ENCODE measurements at places on chromosomes 1 and 21.

DNA sequence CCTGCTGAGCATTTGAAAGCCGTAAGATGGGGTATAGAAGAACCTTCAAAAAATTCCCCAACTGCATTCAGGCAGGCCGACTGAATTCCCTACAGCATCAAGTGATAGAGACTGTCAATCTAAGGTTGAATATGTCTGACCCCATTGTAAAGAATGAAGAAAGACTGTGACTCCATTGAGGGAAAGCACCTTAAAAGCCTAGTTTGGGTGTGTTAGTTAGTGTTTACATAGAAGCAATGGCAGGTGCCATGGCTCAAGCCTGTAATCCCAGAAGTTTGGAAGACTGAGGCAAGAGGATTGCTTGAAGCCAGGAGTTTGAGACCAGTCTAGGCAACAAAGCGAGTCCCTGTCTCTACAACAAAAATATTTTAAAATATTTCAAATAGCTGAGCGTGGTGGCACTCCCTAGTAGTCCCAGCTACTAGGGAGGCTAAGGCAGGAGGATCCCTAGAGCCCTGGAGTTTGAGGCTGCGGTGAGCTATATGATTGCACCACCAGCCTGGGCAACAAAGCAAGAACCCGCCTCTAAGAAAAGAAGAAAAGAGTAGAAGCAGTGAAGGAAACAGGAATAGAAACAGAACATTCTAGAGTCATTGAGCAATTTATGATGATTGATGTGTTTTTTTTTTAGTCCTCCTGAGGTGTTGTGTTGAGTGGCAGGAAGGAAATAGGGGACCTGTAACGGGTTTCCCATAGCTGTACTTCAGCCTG is 15.4 kb downstream of the POLR3GL start:
- no peak for DNase-seq

DNA sequence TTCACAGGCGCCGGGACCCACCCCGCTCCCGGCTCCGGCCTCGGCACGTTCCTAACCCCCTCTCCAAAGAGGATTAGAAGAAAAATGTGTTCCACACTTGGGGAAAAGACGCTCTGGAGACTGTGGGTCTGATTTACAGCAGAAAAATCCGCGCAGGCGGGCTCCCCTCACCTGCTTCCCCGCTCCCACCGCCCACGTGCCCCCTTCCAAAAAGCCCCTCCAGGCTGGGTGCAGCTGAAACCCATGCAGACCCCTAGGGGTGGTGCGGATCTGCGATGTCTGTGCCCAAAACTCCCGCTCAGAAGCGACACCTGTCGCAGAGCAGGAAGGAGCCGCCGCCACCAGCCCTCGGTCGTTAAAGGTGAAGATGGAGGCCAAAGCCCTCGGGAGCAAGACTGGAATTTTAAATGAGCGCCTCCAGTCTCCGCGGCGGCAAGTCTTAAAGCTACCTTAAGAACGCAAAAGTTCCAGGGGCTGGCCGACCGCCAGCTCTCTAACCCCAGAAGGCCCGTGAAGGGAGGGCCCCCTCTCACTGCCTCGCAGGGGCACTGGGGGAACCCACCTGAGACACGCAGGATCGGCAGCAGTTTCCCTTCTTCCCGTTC is 688 bp upstream of the CHD5 start:
- DNase-seq, result peak; percentile 69

GRCh38 chr1:89823679-89824292 is 3.0 kb downstream of the LRRC8D start:
- DNase-seq, result no peak

DNA sequence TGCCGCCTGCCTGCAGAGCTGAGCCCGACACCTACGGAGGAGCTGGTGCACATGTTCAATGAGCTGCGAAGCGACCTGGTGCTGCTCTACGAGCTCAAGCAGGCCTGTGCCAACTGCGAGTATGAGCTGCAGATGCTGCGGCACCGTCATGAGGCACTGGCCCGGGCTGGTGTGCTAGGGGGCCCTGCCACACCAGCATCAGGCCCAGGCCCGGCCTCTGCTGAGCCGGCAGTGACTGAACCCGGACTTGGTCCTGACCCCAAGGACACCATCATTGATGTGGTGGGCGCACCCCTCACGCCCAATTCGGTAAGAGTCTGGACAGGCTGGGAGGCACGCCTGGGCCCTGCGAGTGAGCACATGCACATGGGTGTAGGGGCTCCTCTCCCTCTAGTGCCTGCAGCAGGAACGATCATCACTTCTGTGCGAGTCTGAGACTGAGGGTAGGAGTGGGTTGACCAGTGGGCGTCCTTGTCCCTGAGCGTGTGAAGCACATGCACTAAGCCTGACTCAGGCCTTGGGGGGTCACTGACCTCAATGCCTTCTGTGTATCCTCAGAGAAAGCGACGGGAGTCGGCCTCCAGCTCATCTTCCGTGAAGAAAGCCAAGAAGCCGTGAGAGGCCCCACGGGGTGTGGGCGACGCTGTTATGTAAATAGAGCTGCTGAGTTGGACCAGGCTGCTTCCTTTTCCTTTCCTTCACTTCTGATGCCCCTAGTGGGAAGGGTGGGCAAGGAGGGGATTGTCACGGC is 6.9 kb downstream of the DMAP1 start:
- no peak for DNase-seq

DNA sequence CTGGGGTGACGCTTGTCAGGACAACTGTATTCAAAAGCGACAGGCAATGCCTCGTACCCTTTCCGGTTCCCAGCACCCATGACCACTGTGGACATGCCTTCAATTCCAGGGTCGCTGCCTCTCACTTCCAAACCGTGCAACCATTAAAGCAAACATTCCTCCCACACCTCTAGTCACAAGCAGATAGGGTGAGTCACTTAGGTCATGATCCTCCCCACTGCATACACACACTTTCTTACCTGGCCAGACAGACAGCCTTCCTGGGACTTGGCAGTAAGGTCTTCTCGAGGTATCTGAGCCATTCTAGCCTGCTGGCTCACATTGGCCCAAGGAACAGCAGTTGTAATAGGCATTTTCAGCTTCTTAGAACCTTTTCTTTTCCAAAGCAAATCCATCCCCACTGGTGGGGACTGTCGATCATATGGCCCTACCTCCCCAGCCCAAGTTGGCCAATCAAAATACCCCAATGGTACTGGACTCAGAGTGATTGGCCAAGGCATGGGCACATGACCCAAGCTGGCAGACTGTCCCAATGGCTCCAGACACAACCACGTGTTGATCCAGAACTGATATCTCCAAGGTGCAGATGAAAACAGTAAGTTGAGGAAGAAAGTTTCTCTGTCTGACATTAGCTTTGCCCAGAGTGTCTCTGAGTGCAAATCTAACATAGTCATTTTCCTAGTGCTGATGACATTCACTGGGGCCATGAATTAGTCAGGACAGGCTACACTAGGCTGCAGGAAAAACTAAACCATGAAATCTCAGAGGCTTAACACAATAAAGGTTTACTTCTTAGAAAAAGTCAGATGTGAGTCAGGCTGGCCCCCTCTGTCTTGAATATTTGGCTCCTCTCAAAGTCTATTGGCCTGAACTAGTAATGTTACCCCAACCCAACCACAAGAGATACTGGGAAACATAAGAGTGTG is 113.8 kb downstream of the RRAGC start:
- no peak for DNase-seq

GRCh38 chr1:164637461-164638375 is 78.7 kb downstream of the PBX1 start:
- DNase-seq, result peak; percentile 72

DNA sequence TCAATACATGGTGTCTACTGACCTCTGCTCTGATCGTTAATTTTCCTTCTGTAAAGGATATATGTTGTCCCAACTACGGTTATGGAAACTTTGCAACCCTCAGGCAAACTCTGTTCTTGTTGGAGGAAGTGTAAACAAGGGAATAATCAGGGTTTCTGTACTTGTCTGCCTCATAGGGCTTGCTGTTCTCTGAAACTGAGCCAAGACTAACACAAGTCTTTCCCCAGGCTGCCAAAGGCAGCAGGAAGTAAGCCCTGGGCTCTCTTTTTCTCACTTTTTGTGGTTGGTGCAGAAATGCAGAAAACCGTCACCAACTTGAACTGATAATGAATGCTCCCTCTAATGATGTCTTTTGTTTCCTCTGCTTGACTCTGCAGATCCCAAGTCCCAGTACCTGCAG is 7.6 kb downstream of the CYP4X1 start:
- no peak for DNase-seq

DNA sequence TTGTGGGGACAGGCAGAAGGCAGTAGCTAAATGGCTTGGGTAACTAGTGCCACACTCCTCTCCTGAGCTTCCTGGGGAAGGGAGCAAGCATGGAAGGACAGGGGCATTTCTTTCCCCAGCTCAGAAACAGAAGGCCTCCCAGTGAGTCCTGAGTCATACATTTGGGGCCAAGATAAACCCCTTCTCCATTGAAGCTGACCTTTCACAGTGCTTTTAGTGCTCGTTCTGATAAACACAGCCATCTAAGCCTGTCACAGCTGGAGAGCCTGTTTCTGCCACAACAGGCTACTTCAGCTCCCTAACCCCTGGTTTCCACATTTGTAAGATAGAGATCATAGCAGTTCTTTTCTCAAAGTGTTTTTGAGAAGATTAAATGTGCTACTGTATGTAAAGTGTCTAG is 374.0 kb downstream of the LMX1A start:
- DNase-seq, result no peak

DNA sequence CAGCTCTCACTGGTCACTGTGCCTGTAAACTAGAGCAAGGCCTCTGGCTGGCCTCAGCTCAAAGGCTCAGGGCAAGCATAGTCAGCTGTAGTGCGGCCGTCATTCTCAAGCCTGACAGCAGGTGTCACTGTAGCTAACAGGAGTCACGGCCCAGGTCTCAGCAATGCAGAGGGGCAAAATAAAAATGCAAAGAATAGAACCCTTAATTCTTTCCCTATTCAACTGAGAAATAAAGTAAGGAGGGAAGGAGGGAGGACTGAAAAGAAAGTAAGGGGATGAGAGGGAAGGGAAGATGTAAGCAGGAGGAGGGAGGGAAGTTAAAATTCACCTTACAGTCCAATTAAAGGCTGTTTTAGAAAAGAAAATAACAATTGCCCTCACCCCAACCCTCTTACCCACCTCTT is 106.1 kb downstream of the KIAA0319L start:
- peak; percentile 78 for DNase-seq

DNA sequence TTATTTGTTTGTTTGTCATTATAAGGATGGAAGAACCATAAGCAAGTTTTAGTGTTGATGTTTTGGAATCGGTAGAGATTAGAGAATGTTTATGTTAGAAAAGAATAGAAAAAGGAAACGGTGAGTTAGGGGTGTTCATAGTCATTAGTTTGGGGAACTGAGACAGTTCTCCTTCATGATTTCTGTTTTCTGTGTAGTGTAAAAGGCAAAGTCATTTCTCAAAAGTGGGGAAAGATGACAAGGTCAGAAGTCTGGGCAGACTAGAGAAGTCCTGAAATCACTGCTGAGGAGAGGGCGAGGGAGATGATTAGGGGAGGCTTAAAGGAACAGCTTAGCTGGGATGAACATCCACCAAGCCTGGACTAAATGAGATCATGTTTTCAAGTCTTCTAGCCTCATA is 498.9 kb downstream of the TTLL7 start:
- no peak for DNase-seq

DNA sequence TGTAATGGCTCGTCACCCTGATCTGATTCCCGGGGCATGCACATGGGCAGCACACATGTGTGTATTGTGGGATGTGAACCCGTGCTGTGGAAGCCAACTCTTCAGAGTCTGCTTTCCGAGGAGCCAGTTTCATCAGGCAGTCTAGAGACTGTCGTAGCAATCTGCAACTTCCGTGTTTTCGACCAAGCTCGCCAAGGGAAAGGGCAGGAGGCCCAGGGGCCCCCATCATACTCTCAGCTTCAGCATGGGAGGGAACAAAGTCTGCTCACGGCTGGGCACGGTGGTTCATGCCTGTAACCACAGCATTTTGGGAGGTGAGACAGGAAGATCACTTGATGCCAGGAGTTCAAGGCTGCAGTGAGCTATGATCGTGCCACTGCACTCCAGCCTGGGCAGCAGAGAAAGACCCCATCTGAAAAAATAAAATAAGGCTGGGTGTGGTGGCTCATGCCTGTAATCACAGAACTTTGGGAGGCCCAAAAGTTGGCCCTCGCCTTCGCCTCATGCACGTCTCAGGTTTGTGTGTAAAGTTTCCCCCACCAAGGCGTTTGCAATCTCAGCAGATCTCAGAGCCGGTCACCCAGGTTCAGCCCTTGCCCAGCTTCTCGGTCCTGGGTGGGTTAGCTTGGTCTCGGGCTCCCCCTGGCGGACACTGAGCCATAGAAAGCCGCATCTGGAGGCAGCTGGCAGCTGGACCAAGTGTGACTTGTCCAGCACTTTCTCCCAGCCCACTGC is 48.5 kb upstream of the SLC25A33 start:
- DNase-seq, result peak; percentile 73

DNA sequence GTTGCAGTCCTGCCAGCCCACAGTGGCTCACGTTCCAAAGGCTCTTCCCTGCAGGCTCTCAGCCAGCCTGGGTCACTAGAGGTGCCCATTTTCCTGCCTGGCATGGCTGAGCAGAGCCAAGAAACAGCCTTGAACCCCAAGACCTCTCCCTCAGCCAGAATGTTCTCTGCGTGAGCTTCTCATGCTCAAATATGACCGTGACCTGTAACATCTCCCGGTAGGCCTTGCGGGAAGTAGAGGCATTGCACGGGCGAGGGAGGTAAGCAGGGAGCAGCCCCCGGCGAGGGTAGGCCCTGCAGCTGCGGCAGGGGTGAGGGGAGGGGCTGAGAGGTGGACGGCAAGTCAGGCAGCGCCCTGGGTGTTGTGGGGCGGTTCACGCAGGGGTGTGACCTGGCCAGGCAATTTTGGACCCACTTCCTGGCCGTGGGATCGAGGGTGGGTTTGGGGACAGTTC is 20.0 kb downstream of the RRP1 start:
- no peak for DNase-seq

DNA sequence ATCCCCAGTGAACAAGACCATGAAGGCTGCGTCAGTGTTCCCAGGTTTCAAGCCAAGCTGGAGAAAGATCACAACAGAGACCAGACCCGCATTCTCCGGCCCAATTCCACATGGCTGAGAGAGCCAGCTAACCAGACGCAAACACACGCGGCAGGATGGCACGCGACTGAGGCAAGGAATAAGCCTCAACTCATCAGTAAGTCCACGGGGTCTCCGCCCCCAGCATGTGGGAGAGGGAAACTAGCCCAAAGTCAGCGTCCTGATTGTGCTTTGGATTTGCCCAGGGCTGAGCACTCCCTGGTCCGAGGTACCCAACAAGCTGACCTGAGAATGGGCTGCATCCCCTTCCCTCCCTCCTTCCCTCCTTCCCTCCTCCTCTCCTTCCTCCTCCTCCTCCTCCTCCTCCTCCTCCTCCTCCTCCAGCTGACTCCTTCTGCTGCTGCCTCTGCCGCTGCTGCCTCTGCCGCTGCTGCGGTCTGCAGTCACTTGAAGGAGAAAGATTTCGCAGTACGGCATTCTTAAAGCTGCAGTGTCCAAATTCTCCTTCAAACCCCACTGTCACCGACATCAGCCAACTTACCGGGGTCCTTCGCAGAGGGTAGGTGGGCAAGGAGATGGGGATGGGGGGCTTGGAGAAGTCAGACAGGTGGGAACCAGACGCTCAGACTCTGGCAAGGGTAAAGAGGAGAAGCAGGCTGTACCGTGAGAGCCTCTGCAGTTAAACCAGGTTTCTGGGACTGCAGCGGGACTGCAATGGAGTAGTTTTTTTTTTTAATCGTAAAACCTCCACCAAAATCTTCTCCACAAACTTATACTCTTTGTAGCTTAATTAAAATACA is 33.0 kb upstream of the H6PD start:
- DNase-seq, result no peak

- no peak for DNase-seq
Observed at GRCh38 chr1:207103892-207104373, at the start of gene C4BPA. Gene C4BPA (plus strand): TSS chr1:207104233. CDS start chr1:207113026, 8,793 bp downstream.
